Stimulated activated CD4-positive, alpha-beta T cell treated with anti-CD3 and anti-CD28 coated beads, Interleukin-12 subunit alpha, Interleukin-12 subunit beta, amount 100 ng/mL, for 24 hours (primary cell): ENCODE measurements at places on chromosomes 1 and 21.

GRCh38 chr1:43207229-43207853 is 35.2 kb downstream of the CFAP57 start:
- DNase-seq, result no peak

GRCh38 chr1:99173900-99174299 is 90.4 kb upstream of the PLPPR4 start:
- DNase-seq, result no peak

GRCh38 chr1:243465081-243465480 is 209.2 kb downstream of the SDCCAG8 start:
- DNase-seq, result no peak

- no peak for DNase-seq
These were observed 18.4 kb upstream of the EDN2 start for GRCh38 chr1:41502912-41503311.

DNA sequence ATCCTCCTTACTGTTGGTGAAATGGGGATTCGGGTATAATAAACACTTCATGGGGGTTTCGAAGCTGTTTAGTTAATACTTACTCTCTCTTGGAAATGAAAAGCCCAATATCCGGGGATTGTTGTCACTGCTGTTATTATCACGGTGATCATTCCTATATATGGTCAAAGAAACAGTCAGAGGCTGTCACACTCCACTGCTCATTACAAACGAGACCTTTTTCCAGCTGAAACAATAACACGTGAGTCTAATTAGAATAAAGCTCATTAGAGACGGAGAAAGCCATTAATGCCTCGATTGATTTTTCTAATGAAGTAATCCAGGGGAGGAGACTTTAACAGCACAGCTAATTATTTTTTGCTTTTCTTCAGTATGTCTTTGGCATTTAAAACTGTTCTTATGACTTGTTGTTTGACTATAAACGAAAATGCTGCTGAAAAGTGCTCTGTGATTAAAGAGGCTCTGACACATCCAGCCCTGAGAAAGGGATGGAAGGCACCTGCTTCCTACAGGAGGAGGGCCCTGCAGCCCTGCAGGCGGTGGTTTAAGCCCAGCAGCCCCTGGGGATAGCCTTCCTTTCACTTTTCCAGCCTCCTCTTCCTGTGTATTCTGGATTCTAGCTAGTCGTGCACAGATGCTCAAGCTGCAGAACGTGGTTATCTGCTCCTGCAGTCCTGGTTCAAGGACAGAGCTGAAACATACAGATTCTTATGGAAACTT is 143.6 kb downstream of the EDEM3 start:
- no peak for DNase-seq

- no peak for DNase-seq
These were observed 11.6 kb downstream of the SARS1 start for GRCh38 chr1:109225308-109225707.

GRCh38 chr1:217552339-217552951 is 78.4 kb downstream of the GPATCH2 start:
- no peak for DNase-seq

GRCh38 chr1:43587001-43587400 is 56.3 kb downstream of the PTPRF start:
- DNase-seq, result no peak

DNA sequence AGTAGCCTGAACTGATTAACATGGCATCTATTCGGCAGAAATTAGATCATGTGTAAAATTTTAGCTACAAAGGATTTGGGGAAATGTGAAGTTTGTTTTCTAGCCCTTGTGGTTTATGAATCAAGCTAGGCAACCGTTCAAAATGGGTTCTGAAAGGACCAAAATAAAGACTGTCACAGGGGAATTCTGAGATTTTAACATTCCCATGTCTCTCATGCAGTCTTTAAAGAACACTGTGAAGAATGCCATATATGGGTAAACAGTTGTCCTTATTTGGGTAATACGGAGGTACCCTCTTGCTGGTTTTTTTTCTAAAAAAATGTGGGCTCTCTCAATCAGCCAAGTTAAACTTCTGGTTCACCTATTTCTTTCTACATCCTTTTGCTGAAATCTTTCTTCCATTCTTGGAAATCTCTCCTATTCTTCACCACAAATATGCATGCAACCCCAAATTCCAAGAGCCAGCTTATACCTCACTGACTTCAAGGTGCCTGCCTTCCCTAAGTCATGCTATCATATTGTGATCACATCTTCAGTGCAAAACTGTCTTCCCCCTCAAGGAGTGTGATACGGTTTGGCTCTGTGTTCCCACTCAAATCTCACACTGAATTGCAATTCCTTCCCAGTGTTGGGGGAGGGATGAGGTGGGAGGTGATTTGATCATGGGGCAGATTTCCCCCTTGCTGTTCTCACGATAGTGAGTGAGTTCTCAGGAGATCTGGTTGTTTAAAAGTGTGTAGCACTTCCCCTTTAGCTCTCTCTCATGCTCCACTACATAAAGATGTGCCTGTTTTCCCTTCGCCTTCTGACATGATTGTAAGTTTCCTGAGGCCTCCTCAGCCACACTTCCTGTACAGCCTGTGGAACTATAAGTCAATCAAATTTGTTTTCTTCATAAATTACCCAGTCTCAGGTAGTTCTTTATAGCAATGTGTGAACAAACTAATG is 308.7 kb downstream of the TTLL7 start:
- DNase-seq, result no peak

DNA sequence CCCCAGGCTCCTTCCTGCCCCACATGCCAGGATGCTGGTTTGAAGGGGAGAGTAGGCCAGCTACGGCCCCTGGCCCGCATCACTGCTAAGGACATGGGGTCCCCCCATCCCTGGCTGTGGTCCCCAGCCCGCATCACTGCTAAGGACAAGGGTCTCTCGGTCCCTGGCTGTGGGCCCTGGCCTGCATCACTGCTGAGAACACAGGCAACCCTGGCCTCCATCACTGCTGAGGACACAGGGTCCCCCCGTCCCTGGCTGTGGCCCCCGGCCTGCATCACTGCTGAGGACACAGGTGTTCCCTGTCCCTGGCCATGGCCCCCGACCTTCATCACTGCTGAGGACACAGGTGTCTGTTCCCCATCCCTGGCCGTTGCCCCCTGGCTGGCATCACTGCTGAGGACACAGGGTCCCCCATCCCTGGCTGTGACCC is 448 bp upstream of the OBSCN start:
- no peak for DNase-seq

DNA sequence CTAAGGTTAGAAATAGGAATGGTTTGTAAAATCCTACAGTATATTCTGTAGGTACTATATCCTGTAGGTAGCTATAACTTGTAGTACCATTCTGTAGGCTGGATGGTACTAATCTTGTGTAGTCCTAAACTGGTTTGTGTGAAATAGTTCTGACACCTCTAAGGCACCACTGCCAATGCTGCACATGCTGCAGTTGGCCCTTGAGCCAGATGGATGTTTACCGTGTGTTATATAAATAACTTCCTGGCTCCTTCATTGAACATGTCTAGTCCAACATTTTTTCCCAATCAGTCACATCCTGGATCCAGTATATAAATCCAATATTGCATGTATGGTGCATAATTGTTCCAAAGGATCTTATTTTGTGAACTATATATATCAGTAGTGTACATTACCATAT is 89.5 kb upstream of the GNG4 start:
- no peak for DNase-seq

DNA sequence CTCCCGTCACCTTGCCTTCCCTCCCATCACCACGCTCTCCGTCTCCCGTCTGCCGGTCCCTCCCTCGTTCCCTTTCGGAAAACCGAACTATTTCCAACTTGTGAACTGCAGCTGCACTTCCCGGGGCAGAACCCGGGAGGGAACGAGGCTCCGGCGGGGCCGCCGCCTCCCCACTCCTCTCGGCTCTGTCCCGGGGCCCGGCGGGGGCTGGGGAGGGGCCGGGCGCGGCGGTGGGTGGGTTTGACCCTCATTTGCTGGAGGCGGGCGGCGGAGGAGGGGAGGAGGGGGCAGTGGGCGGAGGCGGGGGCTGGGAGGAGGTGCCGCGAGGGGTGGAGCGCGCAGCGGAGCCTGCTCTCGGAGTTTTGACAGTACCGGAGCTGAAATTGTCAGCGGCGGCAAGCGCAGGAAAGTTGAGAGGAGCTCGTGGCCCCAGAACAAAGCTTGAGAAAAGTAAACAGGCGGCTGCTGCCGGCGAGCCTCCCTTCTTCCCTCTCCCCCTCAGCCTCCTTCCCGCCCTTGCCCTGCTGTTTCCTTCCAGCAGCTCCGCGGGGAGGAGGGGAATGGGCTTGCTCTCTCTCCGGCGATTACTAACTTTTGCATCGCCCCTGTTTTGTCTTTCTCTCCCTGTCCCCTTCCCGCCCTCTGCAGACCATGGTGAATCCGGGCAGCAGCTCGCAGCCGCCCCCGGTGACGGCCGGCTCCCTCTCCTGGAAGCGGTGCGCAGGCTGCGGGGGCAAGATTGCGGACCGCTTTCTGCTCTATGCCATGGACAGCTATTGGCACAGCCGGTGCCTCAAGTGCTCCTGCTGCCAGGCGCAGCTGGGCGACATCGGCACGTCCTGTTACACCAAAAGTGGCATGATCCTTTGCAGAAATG is 2.9 kb downstream of the LMO4 start:
- no peak for DNase-seq

GRCh38 chr1:247277191-247277590 is 21.3 kb downstream of the VN1R5 start:
- no peak for DNase-seq

DNA sequence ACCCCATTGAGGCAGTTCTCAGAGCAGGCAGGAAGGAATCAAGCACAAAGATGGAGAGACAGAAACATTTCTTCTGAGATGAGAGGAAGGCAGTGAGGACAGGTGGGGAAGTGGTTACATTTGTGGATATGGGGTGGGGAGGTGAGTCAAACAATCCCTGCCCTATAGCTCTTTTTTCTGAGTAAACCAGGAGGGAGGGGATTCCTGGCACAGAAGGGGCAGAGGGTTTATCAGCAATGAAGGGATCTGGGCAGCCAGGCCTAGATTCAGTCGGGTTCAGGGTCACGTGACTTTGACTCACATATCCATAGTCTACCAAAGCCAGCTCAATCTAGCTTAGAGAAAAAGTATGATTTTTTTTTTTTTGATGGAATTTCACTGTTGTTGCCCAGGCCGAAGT is 15.7 kb upstream of the PHC2 start:
- no peak for DNase-seq
